G401 (cell line): ENCODE measurements at places on chromosomes 13 and 19. TPM values are rescaled to one million over a fixed set of nuclear protein-coding genes. Genes with fewer than 3 reads are reported as not detected.

DNA sequence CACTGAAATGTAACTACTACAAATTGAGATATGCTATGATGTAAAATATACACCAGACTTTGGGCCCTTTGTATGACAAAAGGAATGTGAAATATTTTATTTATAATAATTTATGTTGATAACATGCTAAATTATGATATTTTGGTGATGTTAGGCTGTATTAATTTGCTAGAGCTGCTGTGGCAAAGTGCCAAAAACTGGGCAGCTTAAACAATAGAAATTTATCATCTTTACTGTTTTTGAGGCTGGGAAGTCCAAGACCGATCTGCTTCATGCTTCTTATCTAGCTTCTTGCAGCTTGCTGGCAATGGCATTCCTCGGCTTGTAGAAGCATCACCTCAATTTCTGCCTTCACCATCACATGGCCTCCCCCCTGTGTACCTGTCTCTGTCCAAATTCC is 245.0 kb downstream of the GPC5 start:
- no peak for DNase-seq

DNA sequence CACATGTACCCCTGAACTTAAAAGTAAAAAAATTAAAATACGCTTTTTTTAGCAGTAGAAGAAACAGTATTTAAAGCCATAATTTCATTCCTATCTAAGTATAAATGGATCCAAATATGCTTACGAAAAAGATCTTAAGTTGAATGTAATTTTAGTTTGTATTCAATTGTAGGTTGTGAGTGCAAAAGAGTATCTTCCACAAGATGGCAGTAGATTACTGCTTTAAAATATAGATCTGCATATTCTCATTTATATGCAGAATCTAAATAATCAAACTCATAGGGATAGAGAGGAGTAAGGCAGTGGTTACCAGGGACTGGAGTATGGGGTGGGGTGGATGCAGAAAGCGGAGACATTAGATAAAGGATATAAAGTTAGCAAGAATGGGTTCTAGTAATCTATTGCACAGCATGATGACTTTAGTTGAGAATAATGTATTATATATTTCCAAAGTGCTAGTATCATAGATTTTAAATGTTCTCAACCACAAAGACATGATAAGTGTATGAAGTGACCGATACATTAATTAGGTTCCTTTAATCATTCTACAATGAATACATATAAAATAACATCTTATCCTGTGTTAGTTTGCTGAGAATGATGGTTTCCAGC is 14.2 kb downstream of the OR7A17 start:
- peak; percentile 23 for DNase-seq

DNA sequence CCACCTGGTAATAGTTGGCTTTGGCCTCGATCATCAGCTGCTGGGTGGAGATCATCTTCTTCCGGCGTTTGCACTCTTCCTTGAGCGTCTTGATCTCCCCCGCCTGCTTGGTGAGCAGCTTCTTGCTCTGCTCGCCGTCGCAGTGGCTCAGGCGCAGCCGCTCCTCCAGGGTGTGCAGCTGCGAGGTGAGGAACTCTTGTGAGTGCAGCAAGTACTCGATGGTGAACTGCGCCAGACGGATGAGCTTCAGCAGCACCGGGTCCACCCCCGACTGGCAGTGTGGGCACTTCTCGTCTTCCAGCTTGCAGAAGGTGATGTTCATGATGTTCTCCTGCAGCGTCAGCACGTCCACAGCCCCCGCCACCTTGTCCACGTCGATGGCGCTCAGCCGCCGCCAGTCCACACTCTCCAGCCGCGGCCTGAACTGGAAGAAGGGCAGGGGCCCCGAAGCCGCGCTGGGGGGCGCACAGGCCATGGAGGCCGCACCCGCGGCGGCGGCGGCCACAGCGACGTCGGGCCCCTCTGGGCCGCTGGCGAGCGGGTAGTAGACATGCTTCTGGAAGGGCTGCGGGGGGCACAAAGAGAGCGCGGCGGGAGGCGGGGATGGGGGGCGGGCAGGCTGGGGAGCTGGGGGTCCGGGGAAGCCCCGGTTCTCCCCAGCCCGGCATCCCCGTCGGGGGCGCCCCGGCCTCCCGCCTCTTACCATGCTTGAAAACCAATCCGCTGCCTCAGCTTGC is 3.0 kb downstream of the DZIP1 start:
- peak; percentile 40 for DNase-seq

DNA sequence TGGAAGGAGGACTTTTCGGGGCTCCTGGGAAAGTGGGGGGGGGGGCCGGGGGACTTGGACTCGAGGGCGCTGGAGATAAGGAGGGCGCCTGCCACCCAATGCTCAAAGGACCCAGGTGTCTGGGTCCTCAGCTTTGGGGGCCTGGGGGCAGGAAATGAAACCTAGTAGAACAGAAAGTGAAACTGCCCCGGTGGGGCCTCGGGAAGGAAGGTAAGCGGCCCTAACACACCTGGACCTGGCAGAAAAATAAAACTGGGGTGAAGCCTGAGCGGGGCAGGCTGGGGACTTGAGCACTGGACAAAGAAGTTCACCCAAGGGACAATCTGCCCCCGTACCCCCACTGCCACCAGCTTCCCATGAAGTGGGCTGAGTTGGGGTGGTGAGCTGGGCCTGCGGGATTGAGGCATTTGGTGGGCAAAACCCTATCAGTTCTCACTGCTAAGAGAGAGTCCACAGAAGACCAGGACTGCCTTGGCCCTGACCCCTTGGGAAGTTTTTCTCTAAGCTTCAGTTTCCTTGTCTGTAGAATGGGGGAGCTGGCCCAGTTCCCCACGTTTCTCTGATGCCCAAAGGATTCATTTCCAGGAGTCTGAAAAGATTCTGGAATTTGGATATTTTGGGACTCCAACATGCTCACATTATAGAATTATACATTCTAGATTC is 2.3 kb downstream of the PRKD2 start:
- DNase-seq, result no peak

GRCh38 chr19:33134571-33135041 is 2.7 kb downstream of the WDR88 start:
- DNase-seq, result no peak

DNA sequence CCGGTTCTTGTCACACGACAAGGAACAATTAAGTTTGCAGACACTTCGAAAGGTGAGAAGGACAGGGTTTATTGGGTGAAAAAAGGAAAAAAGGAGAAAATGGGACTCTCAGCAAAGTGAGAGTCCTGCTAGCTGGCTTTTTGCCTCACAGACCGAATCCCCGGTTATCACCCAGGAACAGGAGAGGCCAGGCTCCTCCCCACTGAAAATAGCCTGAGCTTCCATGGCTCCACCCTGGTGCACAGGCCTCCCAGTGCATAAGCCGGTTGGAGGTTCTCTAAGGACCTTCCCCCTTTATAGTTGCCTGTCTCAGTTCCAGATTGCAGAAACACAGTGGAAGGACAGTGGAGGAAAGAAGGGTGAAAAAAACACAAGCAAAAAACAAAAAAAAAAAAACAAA is 571.7 kb downstream of the KCTD12 start:
- DNase-seq, result no peak

ZIK1 gene
- total RNA-seq, result not detected in 2 replicates

GGN gene
- total RNA-seq, result 0.78 TPM in 1 of 2 replicates, not detected in the other

MED16 gene
- 51.0 and 58.7 TPM in 2 replicates for total RNA-seq

SH2D3A gene
- 12.2 and 16.1 TPM in 2 replicates for total RNA-seq
